CD4-positive, alpha-beta T cell treated with Interleukin-1 beta for 1 hour (primary cell): ENCODE measurements at places on chromosomes 6 and 20.
A peak's percentile ranks its signal among the peaks of the same experiment; 100 is the strongest.

GRCh38 chr20:24364482-24364881 lies 104.9 kb upstream of the SYNDIG1 start:
- no peak for DNase-seq

- no peak for DNase-seq
Measured at GRCh38 chr6:88490908-88491264, 324.7 kb upstream of the CNR1 start.

DNA sequence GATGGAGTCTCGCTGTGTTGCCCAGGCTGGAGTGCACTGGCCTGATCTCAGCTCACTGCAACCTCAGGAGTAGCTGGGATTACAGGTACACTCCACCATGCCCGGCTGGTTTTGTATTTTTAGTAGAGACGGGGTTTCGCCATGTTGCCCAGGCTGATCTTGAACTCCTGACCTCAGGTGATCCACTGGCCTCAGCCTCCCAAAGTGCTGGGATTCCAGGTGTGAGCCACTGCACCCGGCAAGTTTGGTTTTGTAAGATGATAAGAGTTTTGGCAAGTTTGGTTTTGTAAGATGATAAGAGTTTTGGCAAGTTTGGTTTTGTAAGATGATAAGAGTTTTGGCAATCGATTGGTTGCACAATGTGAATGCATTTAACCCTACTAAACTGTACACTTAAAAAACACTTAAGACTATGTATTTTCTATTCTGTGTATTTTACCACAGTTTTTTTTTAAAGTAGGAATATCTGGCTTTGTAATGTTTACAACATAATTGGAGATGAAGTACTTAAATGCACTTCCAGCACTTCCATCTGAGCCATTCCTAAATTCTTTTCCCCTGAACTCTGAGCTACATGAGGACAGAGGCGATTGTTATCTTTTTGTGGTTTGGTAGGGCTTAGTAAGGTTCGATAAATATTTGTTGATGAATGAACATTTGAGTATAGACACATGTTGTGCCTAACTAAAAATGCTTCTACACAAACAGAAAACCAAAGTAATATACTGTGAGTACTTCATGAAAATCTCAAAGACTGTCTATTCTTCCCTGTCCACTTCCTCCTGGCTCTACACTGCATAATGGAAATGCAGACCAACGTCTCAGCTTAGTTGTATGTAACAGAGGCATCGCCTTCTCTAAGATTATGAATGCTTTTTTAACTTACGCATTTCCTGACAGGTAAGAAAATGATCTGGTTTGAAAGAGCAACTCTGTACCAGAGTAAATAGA lies 18.8 kb downstream of the SAMHD1 start:
- DNase-seq: no peak

DNA sequence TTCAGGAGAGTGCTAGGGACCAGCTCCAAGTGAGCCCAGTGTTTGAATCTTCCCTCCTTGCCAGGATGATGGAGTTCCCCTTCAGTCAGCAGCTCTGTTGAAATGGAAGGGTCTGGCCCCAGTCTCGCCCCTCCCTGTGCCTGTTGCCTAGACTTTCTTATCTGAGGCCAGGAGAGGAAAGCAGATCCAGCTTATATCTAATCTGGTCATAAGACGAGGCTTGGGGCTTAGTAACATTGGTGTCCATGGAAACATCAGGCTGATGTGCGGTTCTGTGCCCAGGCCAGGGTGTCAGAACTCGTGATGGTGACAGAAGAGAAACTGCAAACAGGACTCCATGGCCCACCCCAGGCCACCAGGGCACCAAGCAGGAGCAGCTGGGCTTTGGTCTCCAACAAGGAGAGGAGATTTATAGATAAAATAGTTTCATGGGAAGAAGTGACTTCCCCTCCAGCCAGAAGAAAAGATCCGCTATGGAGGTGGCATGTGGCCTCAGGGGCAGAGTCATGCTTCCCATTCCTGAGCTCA lies 9.8 kb downstream of the MAS1L start:
- DNase-seq: no peak

DNA sequence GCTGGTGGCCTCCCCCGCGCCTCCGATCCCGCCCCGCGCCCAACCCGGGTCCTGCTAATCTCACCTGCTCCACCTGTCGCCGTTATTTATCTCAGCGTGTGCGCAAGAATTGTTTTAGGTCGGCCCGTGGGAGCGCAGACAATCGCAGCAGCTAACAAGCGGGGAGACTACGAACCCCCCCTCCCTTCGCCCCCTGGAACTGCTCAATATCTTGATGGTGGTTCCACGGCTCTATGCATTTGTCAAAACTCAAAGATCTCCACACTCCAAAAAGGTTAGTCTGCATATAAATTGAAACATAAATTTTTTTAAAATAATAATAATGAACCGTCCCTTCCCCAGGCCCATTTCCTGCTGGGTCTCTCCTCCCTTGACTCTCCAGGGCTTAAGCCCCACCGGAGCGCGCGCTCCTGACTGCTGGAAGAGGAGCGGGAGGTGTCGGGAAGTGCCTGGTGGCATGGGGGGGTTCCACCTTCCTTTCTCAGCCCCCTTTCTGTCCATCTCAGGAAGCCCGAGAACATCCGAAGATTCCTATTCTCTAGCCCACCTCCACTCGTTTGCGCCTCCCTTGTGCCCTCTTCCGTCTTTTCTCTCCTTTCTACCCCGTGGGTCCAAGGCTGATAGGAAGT lies 1.6 kb upstream of the MDGA1 start:
- DNase-seq: peak; percentile 52

- DNase-seq: no peak
Measured at GRCh38 chr6:7895125-7895423, 15.5 kb downstream of the TXNDC5 start.

GRCh38 chr6:53614676-53615075 lies 50.9 kb downstream of the KLHL31 start:
- DNase-seq: no peak

DNA sequence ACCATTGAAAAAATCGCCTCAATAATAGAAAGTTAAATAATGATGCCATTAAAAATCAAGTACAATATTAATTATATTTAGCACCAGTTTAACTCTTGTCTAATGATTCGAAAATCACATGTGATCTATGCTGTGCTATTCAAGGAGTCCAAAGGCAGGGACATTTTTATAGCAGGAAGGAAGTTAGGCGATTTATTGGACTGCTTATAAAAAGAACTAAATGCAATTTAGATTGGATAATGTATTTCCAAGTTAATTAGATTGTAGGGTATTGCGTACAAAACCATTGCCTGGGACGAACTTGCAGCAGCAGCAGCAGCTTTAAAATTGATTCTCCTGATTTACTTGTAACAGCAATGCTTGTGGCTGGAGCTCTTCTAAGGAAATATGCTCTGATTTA lies 87.4 kb upstream of the TMEM181 start:
- no peak for DNase-seq

- DNase-seq: peak; percentile 63
Measured at GRCh38 chr6:2861060-2861821, 19.6 kb upstream of the SERPINB1 start.

DNA sequence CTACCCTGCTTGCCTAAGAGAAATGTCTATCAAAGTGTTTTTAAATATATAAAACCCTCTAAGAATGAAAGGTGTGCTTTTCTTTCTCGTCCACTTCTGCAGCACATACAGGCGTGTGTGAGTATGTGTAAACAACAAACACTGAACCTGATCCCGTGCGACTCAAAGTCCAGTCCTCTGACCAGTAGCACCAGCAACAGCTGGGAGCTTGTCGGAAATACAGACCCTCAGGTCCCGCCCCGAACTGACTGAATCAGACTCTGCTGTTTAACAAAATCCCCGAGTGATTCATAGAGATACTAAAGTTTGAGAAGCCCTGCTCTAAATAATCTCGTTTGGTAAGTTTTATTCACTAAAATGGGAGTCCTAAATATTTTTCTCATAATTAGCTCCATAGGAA lies 208.0 kb upstream of the KCNQ5 start:
- no peak for DNase-seq

- DNase-seq: no peak
Measured at GRCh38 chr20:53844259-53844658, 226.1 kb downstream of the BCAS1 start.

DNA sequence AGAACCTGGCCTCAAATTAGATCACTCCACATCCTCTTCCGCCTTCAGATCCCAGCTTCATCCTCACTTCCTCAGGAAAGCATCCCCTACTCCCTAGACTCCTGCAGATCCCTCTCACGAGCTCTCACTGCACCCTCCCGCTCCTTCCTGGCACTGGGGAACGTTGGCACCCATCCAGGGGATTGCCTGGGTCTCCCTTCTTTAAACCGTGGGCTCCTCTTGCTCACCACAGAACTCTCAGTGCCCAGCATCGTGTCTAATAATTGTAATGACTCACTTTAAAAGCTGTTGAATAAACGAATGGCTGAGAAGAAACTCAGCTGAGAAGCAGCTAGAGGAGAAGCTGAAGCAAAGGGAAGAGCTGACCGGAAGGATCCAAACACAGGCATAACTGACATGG lies 20.4 kb downstream of the ZC3H12D start:
- DNase-seq: no peak

GRCh38 chr6:24874776-24875533 lies 60.8 kb downstream of the RIPOR2 start:
- DNase-seq: no peak
